ELF-1 (cell line): ENCODE measurements at places on chromosomes 4 and X.

- no peak for DNase-seq
These were observed 35.4 kb upstream of the PAGE4 start for GRCh38 chrX:49793686-49794085.

- no peak for DNase-seq
These were observed 37.0 kb upstream of the NSG1 start for GRCh38 chr4:4349867-4350266.

- DNase-seq = no peak
These were observed 12.8 kb upstream of the SLC2A9 start for GRCh38 chr4:10034136-10034535.

DNA sequence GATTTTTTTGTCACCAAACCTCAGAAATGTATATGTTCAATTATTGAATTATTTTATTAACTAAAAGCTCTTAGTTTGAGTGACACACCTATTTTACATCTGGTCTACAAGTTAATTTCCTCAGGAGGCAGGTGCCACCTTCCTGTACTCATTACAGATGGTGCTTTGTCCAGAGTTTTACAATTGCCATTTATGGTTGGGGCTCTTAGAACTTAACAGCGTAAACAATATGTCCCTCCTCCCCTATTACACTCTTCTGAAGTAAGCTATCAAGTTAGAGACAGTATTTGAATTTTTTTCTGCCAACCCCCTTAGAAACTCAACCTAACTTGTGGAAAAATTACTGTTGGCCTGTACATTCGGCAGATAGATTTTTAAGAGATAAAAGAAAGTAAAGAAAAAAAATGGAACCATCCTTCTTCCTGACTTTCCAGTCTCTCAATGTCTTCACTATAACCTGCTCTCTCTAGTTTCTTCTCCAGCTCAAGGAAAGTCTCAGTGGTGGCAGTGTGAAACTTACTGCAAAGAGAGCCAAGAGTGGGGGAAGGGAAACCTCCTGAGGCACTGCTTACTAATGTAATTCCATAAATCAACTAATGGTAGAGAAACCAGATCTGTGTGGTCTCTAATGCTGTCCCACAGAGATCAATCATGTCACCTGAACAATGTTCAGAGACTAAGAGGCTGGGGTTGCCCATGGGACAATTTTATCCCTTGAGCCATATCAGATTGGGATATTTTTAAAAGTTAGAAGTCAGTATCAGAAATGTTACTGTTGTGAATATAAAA lies 7.8 kb downstream of the CXXC4 start:
- peak; percentile 41 for DNase-seq

- no peak for DNase-seq
These were observed 25.4 kb downstream of the TMSB4X start for GRCh38 chrX:13000301-13000811.

DNA sequence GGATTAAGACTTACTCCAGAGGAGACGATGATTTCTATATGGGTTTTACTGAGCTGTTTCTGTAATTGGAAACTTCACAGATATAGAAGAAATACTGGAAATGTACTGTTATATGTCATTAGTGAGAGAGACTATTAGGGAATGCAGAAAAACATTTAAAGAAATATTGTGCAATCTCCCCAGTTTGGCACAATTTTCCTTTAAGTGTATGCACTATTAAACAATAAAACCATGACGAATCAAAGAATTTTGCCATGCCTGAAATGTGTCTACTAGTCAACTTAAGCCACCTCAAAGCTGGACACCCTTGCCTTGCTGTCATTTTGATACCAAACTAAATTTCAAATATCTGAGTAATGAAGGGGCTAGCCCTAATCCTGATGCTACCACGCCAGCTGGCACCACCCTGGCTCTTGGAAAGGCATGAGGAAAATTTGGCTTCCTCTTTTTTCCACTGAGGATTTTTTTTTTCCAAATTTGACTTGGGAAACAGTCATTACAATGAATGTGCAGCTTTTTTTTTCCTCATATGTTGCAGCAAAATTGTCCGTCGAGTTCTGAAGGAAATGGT lies 36.1 kb downstream of the MTTP start:
- DNase-seq = no peak

GRCh38 chr4:76637712-76638361 lies 202.8 kb downstream of the SHROOM3 start:
- DNase-seq = no peak

DNA sequence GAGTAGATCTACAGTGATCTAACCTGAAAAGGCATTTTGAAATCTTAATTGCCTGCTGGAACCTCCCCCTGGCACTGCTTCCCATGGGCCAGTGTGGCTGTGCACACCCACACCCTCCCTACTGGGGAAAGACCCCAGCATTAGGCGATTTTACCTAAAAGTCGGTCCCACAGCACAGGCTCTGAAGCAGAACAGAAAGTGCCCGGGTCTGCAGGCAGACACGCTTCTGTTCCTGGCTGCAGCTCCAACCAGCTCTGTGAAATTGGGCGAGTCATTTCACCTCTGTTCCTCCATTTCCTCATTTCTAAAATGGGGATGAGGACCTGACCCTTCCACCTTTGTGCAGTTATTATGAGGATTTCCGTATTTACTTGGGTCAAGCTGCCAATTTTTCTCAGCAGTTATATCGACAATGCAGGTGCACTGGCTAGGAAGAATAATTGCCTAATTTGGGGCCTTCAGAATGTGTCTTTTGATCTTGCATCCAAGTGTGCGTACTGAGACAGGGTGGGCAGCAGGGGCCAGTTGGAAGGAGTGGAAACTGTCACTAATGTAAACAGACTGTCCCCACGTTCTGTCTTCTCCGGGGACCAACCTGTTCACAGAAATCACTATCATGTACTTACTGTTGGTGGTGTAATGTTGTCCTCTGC lies 7.1 kb downstream of the KLF3 start:
- no peak for DNase-seq
